ENCODE measurements at places on chromosomes 5 and 9.

DNA sequence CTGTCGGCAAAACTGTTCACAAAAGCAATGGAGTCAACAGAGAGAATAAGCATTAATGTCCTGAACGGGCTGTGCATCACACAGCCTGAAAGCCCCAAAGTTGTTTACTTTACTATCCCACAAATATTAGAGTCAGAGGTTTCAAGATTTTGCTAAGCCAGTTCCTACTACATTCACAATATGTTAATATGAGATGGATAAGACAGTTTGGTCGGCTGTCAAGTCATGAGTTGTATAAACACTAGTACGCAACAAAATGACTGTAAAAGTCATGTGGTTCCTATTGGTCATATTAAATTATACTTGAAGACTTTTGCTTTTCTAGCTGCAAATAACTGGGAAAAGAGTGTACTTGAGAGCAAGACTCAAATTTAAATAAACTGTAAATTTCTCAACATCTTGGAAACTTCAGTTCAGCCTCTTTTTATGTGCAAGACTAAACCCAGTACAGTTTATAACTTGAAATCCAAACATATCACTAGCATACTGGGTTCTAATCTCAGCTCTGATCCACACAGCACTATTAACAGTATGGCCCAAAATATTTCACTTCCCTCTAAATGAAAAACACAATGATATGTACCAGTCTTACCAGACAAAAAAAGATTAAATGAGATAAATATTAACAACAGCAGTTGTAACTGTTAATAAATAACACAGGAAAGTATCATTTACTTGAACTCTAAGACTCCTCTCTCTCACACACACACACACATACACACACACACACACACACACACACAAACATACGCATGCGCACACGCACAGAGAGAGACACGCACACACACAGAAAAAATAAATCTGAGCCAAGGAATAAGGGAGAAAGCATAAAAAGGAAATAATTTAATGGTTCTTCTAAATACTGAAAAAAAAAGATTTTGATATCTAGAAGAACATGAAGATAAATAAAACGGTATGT, 33.1 kb downstream of the FANCC start:
- no peak for DNase-seq

GRCh38 chr9:27792971-27793689, 219.8 kb upstream of the C9orf72 start:
- no peak for DNase-seq

GRCh38 chr5:67578011-67578410, 381.4 kb upstream of the CD180 start:
- no peak for DNase-seq

GRCh38 chr9:90868555-90868954, 66.9 kb downstream of the SYK start:
- no peak for DNase-seq

DNA sequence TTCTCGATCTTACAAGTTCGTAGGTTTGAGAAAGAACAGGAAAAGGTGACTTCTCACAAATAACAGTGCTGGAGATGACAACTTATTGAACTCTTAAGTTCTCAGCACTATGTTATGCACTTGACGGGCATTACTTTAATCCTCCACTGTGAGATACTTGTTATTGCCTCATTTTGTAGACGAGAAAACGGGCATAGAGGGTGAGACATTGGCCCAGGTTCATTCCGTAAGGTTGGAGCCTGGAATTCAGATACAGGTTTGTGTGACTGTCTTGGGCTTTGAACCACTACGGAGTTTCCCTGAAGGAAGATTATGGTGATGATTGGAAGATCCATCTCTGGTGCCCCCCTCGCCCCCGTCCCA, 657 bp downstream of the MAT2B start:
- DNase-seq: no peak

DNA sequence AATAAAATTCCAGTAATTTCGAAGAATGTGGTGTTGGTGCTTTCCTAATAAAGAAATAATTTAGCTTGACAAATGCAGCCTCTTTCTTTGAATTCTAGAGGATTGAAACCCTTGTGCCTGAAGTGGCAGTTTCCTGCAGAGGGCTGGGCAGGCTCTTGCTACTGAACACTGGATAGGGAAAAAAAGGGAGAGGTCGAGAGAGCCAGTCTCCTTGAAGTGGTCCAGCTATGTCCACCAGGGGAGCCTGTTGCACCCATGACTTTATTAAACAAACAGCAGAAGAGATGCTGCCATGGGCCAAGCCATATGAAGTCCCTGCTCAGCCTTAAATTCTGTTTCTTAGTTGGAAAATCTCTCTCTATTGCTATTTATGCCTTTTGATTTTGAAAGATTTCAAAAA, 178.4 kb downstream of the SMARCA2 start:
- DNase-seq: no peak

DNA sequence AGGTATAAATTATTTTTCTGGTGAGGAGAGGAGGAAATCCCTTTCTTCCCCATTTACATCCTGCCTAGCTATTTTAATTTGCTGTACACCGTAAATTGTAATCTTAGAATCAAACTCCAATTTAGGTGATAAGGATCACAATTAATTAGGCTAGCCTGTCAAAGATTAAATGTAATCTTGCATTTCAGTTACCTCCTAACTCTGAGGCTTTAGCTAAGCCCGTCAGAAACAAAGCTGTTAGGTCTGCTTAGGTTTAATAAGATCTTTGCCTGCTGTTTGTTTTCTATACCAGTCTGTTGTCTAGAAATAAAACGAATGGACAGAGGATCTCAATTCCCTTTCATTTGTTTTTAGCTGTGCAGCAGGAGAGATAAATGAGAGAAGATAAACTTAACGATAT, 51.5 kb downstream of the PIK3R1 start:
- no peak for DNase-seq

GRCh38 chr5:15285901-15286583, 213.9 kb upstream of the FBXL7 start:
- DNase-seq: peak; percentile 12

GRCh38 chr9:14515049-14515448, 178.2 kb downstream of the ZDHHC21 start:
- peak; percentile 27 for DNase-seq

DNA sequence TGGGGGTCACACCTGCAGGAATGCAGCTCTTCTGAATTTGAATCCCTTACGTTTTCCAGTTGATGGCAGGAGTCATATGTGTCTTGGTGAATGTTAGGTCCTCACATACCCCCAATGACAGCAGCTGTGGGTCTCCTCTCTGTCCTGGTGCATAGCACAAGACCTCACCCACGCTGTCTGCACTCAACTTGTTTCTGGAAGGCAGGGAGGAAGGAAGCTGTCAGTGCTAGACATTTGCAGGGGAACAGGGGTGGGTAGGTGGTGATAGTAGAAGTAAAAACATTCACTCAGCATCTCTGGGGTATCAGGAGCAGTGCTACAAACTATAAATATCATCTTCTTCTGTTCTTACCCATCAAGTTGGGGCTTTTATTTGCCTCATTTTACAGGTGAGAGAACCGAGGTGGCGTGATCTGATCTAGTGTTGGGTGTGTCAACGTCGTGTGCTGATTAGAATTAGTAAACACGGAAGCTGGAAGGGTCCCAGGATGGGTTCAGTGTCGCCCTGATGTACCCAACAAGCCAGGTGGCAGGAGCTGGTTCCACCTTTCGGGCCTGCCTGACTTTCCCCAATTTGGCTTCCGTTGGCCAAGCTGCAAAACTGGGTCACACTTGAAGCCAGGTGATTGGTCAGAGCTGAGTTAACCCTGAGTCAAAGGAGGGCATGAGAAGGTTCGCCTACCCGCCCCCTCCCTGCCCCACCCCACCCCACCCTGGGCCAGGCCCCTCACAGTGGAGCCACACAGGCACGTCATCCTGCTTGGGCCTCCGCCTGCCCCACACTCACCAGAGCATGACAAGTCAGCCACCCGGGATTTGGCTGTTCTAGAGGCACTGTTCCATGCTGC, 15.8 kb downstream of the ERGIC1 start:
- no peak for DNase-seq

DNA sequence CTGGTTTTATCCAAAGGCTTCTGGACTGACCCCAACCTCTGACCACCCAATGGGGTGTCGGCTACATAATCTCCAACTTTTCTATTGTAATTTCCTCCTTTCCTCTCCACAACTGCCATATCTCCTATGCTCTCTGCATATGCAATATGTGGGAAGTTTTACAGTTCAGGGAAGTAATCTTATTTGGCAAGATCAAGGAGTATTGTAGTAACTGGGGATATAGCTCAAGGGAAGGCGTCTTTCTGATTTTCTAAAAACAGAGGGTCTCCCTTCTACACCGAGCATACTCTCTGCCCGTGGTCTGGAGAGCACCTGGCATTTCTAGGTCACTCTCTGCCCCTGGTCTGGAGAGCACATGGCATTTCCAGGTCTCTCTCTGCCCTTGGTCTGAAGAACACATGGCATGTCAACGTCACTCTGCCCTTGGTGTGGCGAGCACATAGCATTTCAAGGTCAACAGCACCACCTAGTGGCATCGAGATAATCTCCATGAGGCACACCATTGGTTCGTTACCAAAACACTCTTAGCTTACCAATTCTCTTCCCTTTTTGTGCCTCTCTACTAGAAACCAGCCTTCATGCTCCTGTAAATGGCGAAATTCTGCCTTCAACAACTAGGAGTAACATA, 616.4 kb upstream of the NUDT12 start:
- peak; percentile 72 for DNase-seq

- DNase-seq: peak; percentile 15
Measured at GRCh38 chr5:44875661-44876605, 67.2 kb downstream of the MRPS30 start.

DNA sequence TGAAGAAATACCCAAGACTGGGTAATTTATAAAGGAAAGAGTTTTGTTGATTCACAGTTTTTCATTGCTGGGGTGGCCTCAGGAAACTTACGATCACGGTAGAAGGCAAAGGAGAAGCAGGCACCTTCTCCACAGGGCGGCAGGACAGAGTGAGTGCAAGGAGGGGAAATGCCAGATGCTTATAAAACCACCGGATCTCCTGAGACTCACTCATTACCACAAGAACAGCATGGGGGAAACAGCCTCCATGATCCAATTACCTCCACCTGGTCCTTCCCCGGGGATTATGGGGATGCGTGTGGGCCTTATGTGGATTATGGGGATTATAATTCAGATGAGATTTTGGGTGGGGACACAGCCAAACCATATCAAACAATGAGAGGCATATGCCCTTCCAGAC, 18.5 kb upstream of the RORB start:
- no peak for DNase-seq

DNA sequence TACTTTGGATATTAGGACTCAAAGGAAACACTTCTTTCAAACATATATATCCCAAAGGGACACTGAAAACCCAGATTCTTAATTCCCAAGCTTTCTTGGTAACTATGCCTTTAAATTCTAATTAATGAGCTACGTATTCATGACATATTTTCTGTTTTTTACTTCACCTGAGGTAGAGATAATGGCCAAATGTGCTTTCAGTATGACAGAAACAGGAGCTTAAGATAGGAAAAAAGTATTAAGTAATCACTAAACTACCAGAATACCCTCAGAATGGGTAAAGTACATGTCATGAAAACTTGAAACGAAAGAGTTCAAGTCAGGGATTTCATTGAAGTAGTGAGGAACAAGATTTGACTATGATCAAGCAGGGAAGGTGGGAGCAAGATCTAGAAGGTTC, 478.5 kb downstream of the AGTPBP1 start:
- DNase-seq: no peak

DNA sequence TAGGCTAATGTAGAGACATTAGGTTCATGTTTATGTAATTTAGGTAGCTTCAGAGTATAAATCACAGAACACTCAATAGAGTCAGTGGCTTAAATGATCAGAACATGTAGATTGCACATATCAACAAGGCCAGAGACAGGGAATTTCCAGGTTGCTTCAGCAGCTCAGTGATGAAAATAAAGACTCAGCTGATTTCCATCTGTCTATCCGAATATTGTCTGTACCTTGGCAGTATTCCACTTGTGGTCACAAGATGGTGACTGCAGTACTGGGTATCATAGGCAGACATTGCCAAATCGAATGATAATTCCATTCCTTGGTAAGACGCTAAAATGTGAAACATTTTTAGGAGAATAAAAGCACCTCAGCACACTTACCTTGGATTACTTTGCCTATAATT, 702.2 kb downstream of the MAT2B start:
- no peak for DNase-seq

- no peak for DNase-seq
Measured at GRCh38 chr5:38535248-38535750, 21.1 kb downstream of the LIFR start.

DNA sequence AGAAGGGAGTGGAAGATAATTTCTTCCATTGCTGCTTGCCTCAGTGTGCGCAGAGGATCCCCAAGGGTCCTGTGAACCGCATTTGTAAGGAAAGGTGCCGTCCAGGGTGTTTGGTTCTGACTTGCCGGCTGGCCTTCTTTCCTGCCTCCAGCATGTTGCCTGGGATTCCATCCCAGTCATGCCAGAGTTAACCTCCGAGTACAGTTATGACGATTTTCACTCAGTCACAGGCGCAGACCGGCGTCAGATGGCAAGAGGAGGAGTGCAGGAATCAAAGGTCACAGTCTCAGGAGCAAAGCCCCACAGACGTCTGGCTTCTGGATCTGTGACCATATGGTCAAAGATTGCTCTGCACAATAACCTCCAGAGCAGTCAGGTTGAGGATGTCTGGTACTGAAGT, 5.9 kb upstream of the GADD45G start:
- no peak for DNase-seq

- peak; percentile 17 for DNase-seq
Measured at GRCh38 chr5:40399349-40399748, 280.4 kb upstream of the PTGER4 start.

DNA sequence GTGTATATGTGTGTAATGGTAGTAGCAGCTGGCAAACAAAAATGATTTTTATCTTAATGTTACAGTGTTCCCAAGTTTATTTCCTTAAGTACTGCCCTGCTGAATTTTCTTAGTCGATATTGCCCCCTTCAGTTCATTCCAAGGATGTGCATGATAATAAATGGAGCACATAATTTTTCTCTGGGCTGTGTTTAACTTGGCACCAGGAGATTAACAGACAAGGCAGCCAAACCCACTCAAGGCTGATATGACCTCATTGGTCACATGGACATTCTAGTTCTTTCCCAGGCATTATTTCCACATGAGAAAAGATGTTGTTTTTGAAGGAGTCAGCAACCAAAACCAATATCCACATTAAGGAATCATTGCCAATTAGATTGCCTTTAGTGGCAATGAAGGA, 61.8 kb downstream of the COX7C start:
- DNase-seq: peak; percentile 53

DNA sequence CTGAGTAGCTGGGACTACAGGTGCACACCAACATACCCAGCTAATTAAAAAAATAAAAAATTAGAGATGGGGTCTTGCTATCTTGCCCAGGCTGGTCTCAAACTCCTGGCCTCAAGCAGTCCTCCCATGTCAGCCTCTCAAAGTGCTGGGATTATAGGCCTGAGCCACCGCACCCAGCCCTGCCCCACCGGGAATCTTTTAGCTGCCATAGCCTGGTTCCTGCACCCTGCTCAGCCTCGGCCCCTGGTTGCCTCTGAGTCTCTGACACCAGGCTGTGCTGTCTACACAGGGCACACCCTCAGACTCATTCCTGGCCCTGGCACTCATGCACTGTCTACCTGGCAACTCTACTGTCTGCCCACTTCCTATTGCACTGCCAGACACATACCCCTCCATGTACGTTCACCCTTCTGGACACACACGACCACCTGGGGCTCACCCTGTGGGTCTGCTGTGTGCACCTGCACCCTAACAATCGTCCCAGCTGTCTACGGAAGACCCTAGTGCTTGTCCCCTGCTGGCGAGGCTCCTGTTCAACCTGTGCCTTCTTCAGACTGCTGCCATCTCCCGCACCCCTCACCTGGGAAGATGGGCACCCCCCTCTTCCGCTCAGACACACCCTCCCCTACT, 1.4 kb downstream of the PROP1 start:
- DNase-seq: no peak

All from NB4 (cell line).